Heart left ventricle (tissue), 16 donors: ENCODE measurements at places on chromosomes 2 and 18. TPM values are rescaled to one million over a fixed set of nuclear protein-coding genes. Genes with fewer than 3 reads are reported as not detected.

DNA sequence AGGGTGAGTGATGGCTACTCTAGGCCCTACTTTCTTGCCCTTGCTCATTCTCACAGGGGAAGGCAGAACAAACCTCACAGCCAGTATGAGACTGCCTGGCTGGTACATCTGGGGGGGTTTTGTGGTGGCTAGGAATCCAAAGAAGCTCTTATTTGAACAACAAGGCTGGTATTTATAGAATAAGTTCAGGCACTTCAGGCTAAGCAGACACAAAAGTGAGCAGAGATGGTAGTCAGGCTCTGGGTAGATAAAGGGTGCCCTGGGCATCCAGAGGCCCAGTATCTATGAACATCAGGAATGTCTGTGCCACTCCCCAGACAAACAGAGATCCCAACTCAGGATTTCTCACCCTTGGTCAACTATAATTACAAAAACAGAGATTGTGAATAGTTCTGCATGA is 57.2 kb upstream of the RTN4 start:
- no peaks in the 10 kb centered on the region for H3K27me3 ChIP-seq
- no peaks in the 10 kb centered on the region for H3K36me3 ChIP-seq
- H3K4me3 ChIP-seq: no peak overlapping the region
- peak overlapping the region; percentile 14 for H3K27ac ChIP-seq
- no peak for DNase-seq

- peak overlapping the region; percentile 12 for H3K27ac ChIP-seq
- no peak for DNase-seq
- no peaks in the 10 kb centered on the region for H3K27me3 ChIP-seq
- H3K4me1 ChIP-seq: peaks cover 25% of the 10 kb centered on the region
Observed at GRCh38 chr2:20381457-20381856, 30.8 kb upstream of the PUM2 start.

Gene SULT1C2
- total RNA-seq: 0.25 TPM

DNA sequence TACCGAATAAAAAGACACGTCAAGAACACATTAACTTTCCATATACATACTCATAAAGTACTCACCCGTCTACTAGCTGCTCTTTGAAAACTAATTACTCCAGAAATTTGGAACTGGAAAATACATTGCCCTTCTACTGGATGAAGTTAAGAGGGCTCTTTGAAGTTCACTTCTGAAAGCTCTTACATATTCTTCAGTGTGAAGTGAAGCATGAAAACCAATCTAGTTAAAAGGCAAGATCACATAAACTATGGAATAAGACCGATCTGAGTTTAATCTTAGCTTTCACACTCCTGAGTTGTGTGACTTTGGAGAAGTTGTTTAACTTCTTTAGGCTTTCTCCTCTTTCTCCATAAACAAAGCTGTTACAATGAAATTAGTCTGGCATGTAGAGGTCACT is 38.5 kb downstream of the REV1 start:
- H3K27ac ChIP-seq: no peak overlapping the region
- peaks cover 32% of the 10 kb centered on the region for H3K36me3 ChIP-seq
- no peaks in the 10 kb centered on the region for H3K27me3 ChIP-seq
- no peak for DNase-seq
- H3K4me3 ChIP-seq: no peak overlapping the region
- H3K4me1 ChIP-seq: peaks cover 2% of the 10 kb centered on the region

Gene MYO5B
- 1.6 TPM for total RNA-seq

GRCh38 chr18:57627488-57627887 is 5.9 kb upstream of the NARS1 start:
- peaks cover 3% of the 10 kb centered on the region for H3K4me1 ChIP-seq
- H3K4me3 ChIP-seq: no peak overlapping the region

Gene GAD1
- total RNA-seq: not detected

- no peak for DNase-seq
- H3K36me3 ChIP-seq: no peaks in the 10 kb centered on the region
- no peak overlapping the region for H3K4me3 ChIP-seq
- no peaks in the 10 kb centered on the region for H3K27me3 ChIP-seq
Observed at GRCh38 chr2:214393796-214394195, 17.1 kb upstream of the VWC2L start.

Gene ZBTB14
- 9.5 TPM for total RNA-seq

DNA sequence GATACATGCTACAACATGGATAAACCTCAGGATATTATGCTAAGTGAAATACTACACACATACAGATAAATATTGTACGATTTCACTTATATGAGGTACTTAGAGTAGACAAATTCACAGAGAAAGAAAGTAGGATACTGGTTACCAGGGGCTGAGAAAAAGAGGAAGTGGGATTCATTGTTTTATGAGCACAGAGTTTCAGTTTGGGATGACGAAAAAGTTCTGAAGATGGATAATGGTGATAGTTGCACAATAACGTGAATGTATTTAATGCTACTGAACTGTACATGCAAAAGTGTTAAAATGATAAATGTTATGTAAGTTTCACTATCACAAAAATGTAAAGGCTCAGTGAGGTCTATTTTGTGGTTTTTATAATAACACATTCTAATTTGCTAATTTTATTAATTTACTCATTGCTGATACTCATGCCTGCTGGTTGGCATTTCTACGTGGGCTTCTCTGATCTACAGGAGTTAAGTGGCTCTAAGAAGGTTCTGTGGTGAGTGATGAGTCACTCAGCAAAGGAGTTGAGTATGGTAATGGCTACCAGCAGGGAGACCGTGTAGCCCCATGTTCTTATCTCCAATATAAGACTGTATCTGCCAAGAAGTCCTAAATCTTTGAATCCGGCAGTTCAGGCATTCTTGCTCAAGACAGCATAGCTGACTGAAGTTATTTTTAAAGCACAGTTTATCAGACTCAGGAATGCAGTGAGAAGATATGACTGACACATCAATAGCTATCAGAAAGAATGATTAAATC is 41.1 kb downstream of the UPP2 start:
- H3K27me3 ChIP-seq: no peaks in the 10 kb centered on the region
- H3K4me1 ChIP-seq: no peaks in the 10 kb centered on the region
- H3K36me3 ChIP-seq: no peaks in the 10 kb centered on the region
- no peak overlapping the region for H3K27ac ChIP-seq
- no peak overlapping the region for H3K4me3 ChIP-seq

DNA sequence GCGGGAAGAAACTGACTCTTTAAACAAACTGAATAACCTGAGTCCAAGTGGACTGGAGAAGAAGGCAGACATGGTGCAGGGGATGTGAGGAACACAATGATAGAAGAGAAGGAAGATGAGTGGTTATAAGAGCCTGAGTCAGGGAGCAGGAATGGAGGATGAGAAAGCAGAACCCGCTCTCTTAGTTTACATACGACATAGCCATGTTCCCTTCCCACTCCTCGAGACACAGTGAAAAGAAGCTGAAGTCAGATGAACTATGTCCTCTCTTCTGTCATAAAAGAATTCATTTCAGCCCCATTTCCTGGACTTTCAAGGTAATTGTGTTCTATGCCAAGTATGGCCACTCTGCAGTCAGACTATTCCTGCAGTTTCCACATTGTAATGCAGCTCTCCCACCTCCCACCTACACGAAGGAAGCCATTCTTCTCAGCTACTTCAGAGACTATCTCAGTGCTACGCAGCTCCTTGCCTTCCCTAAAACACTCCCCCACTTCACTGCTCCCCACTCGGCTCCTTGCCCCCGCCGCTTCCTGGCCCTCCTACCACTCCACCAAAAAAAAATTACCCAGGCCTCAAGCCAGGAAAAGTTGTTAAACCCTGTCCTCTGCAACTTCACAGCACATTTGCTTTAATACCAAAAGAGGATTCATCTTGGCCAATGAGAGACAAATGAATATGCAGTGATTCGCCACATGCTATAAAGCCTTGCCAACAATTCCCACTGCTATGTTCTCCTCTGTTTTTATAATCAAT is 323.4 kb upstream of the EPHA4 start:
- no peak overlapping the region for H3K27ac ChIP-seq
- DNase-seq: no peak
- H3K36me3 ChIP-seq: no peaks in the 10 kb centered on the region
- H3K27me3 ChIP-seq: no peaks in the 10 kb centered on the region

GRCh38 chr2:46547223-46548102 is 68.1 kb downstream of the TMEM247 start:
- H3K4me3 ChIP-seq: peak overlapping the region; percentile 17
- peak overlapping the region; percentile 78 for H3K27ac ChIP-seq
- peak; percentile 67 for DNase-seq
- H3K36me3 ChIP-seq: no peaks in the 10 kb centered on the region

Gene RAPGEF4
- total RNA-seq: 11.0 TPM

GRCh38 chr18:47260924-47261701 is 9.7 kb upstream of the SKOR2 start:
- no peaks in the 10 kb centered on the region for H3K36me3 ChIP-seq
- H3K27ac ChIP-seq: no peak overlapping the region
- no peak overlapping the region for H3K4me3 ChIP-seq
- no peak for DNase-seq

DNA sequence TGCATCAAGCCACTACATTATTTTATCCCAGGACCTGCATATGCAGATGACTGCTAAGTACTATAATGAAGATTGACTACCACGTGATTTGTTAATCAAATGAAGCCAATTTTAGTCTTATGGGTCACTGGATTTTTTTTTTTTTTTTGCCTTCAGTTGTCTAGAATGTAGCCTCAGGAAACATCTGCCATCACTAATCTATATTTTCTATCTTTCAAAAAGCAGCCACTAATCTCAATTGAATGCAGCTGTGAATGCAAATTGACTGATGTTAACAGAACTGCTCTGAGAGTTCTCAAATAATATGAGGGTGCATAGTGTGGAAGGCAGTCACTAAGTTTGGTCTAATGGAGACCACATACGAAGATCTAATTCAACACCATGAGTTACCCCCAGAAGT is 106.3 kb downstream of the ABCA12 start:
- no peaks in the 10 kb centered on the region for H3K36me3 ChIP-seq
- H3K27ac ChIP-seq: no peak overlapping the region
- no peaks in the 10 kb centered on the region for H3K27me3 ChIP-seq
- no peaks in the 10 kb centered on the region for H3K4me1 ChIP-seq

Gene RAB6C
- not detected for total RNA-seq

Gene PJVK
- total RNA-seq: 1.7 TPM

GRCh38 chr2:64943387-64944150 is 45.6 kb upstream of the SLC1A4 start:
- H3K4me3 ChIP-seq: no peak overlapping the region
- DNase-seq: peak; percentile 69
- H3K36me3 ChIP-seq: no peaks in the 10 kb centered on the region
- H3K4me1 ChIP-seq: no peaks in the 10 kb centered on the region

Gene TNFAIP6
- total RNA-seq: 1.7 TPM

DNA sequence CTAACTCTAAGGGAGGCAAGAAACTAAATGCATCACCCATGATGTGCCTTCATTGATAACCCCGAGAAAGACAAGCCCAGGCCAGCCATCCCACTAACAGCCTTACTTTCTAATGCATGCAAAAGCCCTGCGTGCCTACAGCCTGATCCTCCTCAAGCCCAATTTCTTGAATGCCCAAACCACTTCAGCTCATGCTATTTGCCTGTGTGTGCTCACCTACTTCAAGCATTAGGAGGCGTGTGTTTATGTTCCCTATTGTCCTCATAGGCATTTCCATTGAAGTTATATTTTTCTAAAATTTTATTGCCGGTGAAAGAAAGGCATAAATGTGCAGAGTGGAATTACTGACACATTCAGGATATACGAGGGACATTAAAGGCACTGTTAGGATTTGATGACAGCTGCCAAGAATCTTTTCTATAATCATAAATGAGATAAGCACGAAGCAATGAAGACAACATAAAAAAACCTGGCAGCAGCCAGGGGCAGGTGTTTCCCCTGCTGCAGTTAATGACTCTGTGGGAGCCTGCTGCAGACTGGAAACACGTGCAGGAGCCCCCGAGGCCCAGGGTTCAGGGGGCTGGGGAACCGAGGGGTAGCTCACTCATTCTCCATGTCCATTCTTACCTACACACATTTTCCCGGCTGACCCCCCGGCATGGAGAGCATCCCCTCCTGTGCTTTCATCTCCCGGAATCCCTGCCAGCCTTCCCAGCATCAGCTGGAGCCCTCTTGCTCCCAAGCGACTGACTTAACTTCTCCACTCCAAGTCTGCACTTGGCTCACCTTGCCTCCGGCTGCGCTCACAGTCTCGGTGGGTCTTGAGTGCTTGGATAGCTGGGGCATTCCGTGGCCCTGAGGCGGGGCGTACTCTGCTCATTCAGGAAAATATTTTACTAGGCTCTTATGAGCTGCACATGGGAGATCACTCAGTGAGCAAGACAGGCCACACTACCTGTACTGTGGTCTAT is 292.3 kb upstream of the SIX2 start:
- no peak for DNase-seq
- no peak overlapping the region for H3K27ac ChIP-seq
- H3K36me3 ChIP-seq: no peaks in the 10 kb centered on the region
- no peaks in the 10 kb centered on the region for H3K4me1 ChIP-seq
- H3K4me3 ChIP-seq: no peak overlapping the region
- peaks cover 6% of the 10 kb centered on the region for H3K27me3 ChIP-seq

DNA sequence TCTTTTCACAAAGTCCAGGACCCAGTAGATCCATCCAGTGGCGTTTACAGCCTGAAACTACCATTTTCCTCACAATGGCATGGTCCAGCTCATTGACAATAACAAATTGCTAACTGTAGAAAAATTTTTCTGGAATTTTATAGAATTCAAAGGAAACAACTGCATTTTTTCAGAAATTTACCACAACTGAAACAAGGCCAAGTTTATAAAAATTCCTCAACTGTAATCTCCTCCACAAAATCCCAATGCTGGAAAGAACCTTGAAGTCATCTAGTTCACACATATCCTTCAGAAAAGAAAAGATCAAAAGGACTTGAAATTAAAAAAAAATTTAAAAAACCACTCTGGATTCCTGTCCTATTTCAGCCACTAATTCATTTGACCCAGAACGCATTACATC is 226.0 kb upstream of the CTAGE1 start:
- no peak overlapping the region for H3K4me3 ChIP-seq
- no peak overlapping the region for H3K27ac ChIP-seq
- no peaks in the 10 kb centered on the region for H3K36me3 ChIP-seq
- no peaks in the 10 kb centered on the region for H3K27me3 ChIP-seq
- DNase-seq: no peak

GRCh38 chr2:137964859-137965459 is 686 bp downstream of the HNMT start:
- peaks cover 5% of the 10 kb centered on the region for H3K4me1 ChIP-seq
- peak overlapping the region; percentile 25 for H3K4me3 ChIP-seq
- no peak for DNase-seq
- H3K27me3 ChIP-seq: no peaks in the 10 kb centered on the region
- peak overlapping the region; percentile 76 for H3K27ac ChIP-seq

- peak; percentile 52 for DNase-seq
- H3K4me1 ChIP-seq: no peaks in the 10 kb centered on the region
- H3K27ac ChIP-seq: no peak overlapping the region
- no peaks in the 10 kb centered on the region for H3K36me3 ChIP-seq
Observed at GRCh38 chr2:111698743-111699554, 185.0 kb downstream of the ANAPC1 start.

Gene ACVR1C
- total RNA-seq: 0.54 TPM

- H3K36me3 ChIP-seq: no peaks in the 10 kb centered on the region
- H3K4me1 ChIP-seq: peaks cover 5% of the 10 kb centered on the region
- H3K27ac ChIP-seq: no peak overlapping the region
Observed at GRCh38 chr2:16011621-16011960, 71.2 kb downstream of the MYCN start.

- H3K36me3 ChIP-seq: no peaks in the 10 kb centered on the region
- no peaks in the 10 kb centered on the region for H3K27me3 ChIP-seq
- DNase-seq: no peak
- H3K4me1 ChIP-seq: no peaks in the 10 kb centered on the region
- no peak overlapping the region for H3K4me3 ChIP-seq
Observed at GRCh38 chr2:11097038-11097720, 58.1 kb upstream of the SLC66A3 start.
